ENCODE measurements at places on chromosomes 6 and 20. TPM values are rescaled to one million over a fixed set of nuclear protein-coding genes. Genes with fewer than 3 reads are reported as not detected.
A peak's percentile ranks its signal among the peaks of the same experiment; 100 is the strongest.

The WFDC12 gene
- total RNA-seq, result not detected

DNA sequence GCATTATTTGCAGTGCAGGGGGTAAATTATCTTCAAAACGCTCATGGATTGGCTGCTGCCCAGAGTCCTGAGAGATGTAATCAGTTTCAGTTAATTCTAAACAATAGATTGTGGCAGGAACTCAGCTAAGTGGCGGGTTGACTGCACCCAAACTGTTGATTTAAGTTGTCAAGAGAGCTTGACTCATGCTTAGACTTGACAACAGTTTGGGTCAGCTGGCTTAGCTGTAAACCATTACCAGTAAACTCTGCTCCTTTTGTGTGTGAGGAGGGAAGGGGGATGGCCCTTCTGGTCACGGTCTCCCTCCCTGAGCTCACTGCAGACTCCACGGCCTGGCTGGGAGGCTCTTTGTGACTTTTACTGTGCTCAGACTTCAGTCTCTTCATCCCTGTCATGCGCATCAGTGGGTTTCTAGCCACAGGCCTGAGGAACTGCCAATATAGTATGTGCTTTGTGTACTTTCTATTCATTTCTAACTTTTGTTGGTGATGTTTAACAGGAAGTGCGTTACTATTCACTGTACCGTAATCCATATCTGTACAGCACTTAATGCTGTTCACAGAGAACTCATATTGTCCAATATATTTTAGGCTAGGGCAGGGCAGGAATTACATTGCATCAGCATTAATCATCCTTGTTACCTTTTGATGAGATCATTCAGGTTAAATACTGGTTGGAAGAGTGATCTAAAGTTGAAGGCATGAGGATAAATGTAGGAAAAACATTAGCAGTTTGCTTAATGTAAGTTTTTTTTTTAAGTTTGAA is 488.3 kb downstream of the CDKAL1 start:
- H3K27ac ChIP-seq, result no peak overlapping the region
- no peak overlapping the region for H3K4me3 ChIP-seq
- no peaks in the 10 kb centered on the region for H3K36me3 ChIP-seq
- H3K27me3 ChIP-seq, result no peaks in the 10 kb centered on the region
- peaks cover 8% of the 10 kb centered on the region for H3K4me1 ChIP-seq

GRCh38 chr20:20020908-20021307 is 3.7 kb downstream of the NAA20 start:
- peaks cover 12% of the 10 kb centered on the region for H3K36me3 ChIP-seq
- H3K4me1 ChIP-seq, result peaks cover 26% of the 10 kb centered on the region
- no peak overlapping the region for H3K27ac ChIP-seq
- H3K27me3 ChIP-seq, result no peaks in the 10 kb centered on the region
- no peak overlapping the region for H3K4me3 ChIP-seq

GRCh38 chr6:70456735-70457134 is 43.4 kb downstream of the FAM135A start:
- no peak overlapping the region for H3K4me3 ChIP-seq
- peak; percentile 31 for DNase-seq
